ENCODE measurements at places on chromosomes 16 and 17. TPM values are rescaled to one million over a fixed set of nuclear protein-coding genes. Genes with fewer than 3 reads are reported as not detected.

The KRT222 gene
- total RNA-seq: not detected

The EVPLL gene
- not detected for total RNA-seq

The SLFN13 gene
- total RNA-seq: 53.8 TPM

The TNFRSF13B gene
- total RNA-seq: not detected

The ENPP7 gene
- not detected for total RNA-seq

The FBXL16 gene
- 8.2 TPM for total RNA-seq

The GALNS gene
- 42.2 TPM for total RNA-seq

The CLEC18A gene
- total RNA-seq: 1.5 TPM

The PERCC1 gene
- not detected for total RNA-seq

The OR1A1 gene
- not detected for total RNA-seq

The MPP3 gene
- total RNA-seq: not detected

The STARD3 gene
- 68.4 TPM for total RNA-seq

The SLC12A3 gene
- total RNA-seq: not detected

The MT3 gene
- 2.5 TPM for total RNA-seq

The MYO15A gene
- 0.42 TPM for total RNA-seq

The TERB1 gene
- total RNA-seq: not detected

The C16orf95 gene
- total RNA-seq: 7.0 TPM

Data from T-helper 1 cell treated with Interleukin-12 subunit alpha and Interleukin-12 subunit beta and Interleukin-4 antibody, amounts not matched to agents 30 ng/mL and 1 ng/mL, for 36 hours (primary cell).